Activated CD8-positive, alpha-beta memory T cell treated with anti-CD3 and anti-CD28 coated beads for 1 hour (primary cell): ENCODE measurements at places on chromosomes 13 and 19.

GRCh38 chr13:50729177-50729576 lies 114.3 kb downstream of the DLEU7 start:
- DNase-seq = no peak

DNA sequence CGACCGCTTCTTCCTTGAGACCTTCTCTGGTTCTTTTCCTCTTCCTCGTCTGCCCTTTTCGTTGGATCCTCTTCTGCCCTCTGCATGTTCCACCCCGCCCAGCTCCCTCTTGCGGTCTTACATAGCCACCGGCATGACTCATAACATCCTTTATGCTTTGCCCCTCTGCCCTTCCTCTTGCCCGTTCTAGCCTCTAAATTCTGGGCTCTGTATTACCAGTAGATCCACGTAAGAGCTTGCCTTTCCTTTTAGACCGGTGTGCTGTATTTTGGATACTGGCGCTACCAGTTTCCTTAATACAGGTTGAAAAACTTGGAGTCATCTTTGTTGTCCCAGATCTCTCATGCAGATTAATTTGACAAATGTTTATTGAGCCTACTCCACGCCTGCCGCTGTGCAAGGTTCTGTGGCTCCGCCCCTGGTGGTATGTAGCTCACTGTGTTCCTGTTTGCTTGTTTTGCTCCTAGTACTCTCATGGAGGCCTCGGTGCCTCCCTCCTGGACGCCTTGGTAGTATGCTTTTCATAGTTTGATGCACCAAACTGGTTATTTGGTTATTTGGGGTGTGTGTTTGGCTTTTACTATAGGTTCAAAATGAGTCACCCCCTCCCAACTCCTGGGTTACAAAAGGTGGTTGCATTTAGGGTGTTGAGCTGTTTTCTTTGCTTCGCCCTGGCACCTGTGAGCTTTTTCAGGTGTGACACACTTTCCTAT lies 1.7 kb downstream of the GTF3A start:
- no peak for DNase-seq

DNA sequence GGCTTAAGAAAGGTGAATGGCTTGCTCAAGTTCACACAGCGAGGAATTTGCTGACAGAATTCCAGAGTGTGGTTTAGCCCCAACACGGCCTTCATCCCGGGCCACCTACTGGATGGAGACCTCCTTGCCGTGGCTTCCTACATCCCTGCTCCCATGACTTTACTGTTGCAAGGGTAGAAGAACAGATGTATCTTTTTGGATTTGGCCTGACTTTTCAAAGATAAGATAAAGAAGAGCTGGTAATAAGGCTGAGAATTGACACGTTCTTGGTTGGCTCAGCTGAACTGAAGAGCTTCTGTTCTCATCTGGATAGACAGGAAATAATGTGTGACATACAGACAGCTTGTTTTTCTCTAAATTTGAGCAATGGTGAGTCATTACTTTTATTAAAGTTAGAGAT lies 113.1 kb downstream of the KLF5 start:
- DNase-seq = no peak

GRCh38 chr13:91802957-91803356 lies 404.5 kb downstream of the GPC5 start:
- no peak for DNase-seq

DNA sequence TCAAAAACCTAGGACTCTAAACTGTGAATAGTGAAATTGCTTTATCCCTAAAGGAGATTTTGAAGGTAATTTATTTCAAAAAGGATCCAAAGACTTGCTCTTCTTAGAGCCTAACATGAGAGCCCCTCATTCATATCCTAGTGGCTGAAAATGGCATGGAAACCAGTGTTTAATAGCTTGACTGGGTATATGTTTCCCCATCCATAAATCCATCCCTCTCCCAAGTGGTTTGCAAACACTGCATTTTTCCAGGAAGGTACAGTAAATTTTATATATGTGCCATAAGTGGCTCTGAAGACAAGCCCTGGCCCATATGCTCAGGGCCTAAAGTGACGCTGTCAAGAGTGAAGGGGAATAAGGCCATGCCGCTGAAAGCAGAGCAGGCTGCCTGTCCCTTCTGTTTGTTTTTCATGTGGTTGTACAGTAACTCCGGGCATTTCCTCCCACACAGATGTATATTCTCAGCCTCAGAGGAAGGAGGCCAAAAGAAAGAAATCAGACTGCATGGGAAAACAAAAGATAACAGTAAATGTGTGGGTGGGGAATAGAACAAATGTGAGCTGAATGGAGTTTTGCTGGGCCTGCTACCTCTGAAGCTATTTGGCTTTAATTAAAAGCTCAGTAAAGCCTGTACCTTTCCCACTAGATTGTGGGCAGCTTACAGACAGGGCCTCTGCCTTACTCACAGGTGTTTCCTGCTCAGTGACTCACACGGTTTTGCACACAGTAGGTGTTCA lies 181.9 kb downstream of the PCDH9 start:
- DNase-seq = no peak

GRCh38 chr19:52584736-52585440 lies 14.8 kb downstream of the ZNF701 start:
- DNase-seq = no peak

DNA sequence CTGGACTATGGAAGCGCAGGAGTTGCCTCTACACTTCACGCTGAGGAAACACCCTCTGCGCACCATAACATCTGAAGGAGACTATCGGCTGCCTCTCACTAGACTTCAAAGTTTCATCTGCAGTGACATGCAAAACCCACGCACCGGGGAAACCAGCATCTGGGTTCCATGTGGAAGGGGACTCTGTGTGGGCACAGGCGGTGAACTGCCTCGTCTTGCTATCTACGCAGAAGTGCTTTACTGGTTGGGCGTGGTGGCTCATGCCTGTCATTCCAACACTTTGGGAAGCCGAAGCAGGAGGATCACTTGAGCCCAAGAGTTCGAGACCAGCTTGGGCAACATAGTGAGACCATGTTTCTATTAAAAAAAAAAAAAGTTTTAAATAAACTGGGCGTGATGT lies 116.4 kb downstream of the STK24 start:
- no peak for DNase-seq

GRCh38 chr13:41224113-41225110 lies 30.0 kb upstream of the KBTBD7 start:
- DNase-seq = no peak

GRCh38 chr13:35891507-35892441 lies 239.4 kb downstream of the DCLK1 start:
- no peak for DNase-seq

GRCh38 chr13:100513171-100513570 lies 75.4 kb downstream of the GGACT start:
- DNase-seq = no peak

DNA sequence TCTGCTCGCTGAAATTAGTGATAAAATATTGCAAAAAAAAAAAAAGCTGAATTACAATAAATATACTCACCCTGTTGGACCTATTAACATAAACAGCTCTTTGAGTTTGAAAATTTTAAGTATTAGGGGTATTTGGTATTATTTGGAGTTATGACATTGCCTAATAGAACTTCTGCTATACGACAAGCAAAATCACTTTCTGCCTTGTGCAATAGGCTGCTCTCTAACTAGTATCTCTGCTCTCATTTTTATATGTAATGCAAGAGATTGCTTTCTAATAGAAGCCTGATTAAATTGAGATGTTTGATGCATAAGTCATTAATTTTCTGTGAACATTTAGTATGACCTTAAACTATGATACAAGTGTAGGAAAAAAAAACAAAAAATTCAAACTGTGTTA lies 5.3 kb downstream of the RGS9BP start:
- DNase-seq = no peak

DNA sequence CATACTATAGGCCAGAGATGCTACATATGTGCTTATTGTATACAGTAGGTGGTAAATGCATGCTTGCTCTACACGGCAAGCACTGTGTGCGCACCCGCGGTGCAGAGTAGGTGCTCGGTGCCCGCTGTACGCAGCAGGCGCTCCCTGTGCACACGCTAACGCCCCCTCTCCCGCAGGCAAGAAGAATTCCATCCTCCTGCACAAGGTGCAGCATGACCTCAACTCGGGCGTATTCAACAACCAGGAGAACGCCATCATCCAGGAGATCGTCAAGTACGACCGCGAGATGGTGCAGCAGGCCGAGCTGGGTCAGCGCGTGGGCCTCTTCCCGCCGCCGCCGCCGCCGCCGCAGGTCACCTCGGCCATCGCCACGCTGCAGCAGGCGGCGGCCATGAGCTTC lies 17.7 kb downstream of the POLRMT start:
- DNase-seq = no peak

DNA sequence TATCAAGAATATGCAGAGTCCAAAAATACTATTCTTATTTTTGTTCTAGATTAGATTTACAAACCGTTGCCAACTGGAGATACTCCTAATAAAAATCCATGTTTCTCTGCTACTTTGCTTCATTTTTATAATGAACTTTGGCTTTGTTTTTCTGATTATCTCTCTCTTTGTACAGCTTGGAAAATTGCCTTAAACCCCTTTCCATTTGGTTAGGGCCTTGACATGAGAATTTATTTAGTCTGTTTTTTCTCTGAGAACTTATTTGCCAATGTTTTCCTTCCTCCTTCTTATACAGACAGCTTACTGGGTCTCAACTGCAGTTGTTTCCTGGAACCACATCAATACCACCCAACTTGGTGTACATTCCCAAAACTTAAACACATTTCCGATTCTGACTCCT lies 555.4 kb downstream of the SLITRK6 start:
- no peak for DNase-seq

DNA sequence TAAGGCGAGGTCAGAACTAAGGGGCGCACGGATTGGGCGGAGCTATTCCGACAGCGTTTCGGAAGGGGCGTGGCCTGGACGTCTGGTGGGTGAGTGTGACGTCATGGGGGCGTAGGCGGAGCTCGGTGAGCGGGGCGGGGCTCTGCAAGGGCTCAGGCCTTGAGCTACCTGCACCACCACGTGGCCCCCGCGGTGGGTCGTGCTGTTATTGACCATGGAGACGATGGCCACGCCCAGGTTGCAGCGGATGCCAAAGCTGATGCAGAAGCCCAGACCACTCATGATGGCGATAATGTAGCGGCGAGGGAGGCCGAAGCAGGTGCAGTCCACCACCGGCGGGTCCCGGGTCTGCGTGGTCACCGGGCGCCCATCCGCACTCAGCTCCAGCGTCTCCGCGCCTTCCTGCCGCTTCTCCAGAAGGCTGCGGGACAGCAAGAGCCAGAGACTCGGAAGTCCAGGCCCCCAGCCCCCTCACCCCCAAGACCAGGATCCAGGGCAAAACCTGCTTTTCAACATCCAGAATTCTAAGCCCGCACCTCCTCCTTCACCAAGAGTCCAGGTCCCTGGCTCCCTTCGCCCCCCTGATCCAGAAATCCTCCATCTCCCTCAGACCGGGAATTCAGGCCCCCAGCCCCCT lies 4.8 kb downstream of the SLC17A7 start:
- DNase-seq = no peak

DNA sequence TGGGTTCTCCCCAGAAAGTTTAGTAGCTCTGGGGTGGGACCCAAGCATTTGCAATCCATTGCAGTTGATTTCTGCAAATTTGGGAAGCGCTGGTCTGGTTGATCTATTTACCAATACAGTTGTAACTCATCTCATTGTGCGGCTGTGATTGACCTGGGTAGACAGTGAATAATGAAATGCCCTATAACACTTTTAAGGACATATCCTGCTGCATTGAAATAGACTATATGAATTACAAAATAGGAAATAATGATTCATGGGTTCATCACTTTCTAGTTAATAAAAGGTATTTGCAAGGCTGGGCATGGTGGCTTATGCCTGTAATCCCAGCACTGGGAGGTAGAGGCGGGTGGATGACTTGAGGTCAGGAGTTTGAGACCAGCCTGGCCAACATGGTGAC lies 59.0 kb upstream of the FARP1 start:
- no peak for DNase-seq

DNA sequence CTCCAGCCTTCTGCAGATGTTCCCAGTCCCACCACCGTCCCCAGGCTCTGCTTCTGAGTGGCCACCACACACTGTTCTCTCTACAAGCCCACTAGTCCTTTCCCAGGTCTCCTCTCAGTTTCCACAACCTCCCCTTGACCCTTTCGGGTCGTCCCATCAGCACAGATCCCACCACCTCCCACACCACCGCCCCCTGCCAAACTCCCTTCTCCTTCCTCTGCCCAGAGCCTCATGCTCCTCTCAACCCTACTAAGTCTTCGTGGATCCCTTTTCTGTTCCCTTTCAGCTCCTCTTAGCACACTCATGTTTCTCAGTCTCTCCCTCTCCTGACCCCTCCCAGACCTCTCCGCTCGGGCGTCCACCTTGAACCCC lies 1.9 kb downstream of the NAPA start:
- DNase-seq = no peak

- DNase-seq = no peak
Observed at GRCh38 chr19:15107061-15108010, at the start of gene SYDE1. Gene SYDE1, plus strand, starts transcription at chr19:15107401. Its CDS starts 33 bp downstream, at chr19:15107434.

GRCh38 chr13:28684257-28684656 lies 25.3 kb downstream of the POMP start:
- no peak for DNase-seq

- DNase-seq = no peak
Observed at GRCh38 chr13:40961214-40961613, 57.9 kb downstream of the ELF1 start.

- DNase-seq = no peak
Observed at GRCh38 chr13:83184819-83185218, 697.5 kb downstream of the SLITRK1 start.

GRCh38 chr13:33483471-33483870 lies 197.9 kb upstream of the STARD13 start:
- no peak for DNase-seq

GRCh38 chr19:46213156-46213555 lies 16.4 kb upstream of the IGFL1 start:
- DNase-seq = no peak

DNA sequence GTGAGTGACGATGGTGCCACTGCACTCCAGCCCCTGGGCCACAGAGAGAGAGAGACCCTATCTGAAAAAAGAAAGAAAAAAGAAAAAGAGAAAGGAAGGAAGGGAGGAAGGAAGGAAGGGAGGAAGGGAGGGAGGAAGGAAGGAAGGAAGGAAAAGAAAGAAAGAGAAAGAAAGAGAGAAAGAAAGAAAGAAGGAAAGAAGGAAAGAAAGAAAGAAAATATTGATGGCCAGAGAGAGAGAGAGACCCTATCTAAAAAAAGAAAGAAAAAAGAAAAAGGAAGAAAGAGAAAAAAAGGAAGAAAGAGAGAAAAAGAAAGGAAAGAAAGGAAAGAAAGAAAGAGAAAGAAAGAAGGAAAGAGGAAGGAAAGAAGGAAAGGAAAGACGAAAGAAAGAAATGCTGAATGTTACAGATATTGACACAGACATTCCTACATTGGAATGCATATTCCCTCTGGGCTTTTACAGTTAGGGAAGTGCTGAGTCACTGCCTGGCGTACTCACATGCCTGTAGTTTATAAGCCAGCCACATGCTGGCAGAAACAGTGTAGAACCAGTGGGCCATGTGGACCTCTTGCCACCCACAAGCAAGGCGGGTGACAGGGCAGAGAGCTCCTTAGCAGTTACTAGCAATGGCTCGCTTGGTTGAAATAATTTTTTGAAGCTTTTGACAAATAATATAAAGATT lies 34.6 kb upstream of the SLC46A3 start:
- DNase-seq = no peak
